ENCODE measurements at places on chromosomes 1 and 21.

DNA sequence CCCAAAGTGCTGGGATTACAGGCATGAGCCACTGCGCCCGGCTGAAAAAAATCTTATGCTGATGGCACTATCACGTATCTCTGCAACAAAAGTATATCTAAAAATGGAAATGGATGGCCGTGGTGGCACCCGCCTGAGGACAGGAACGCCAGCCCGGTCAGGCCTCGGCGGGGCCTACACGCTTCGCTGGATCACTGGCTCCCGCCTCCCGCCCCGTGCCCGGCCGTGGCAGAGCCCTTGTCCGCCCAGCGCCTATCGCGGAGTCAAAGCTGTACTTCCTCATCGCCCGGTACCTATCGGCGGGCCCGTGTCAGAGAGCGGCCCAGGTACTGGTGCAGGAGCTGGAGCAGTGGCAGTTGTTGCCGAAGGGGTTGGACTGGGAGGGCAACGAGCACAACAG lies 28.8 kb upstream of the PDPN start:
- DNase-seq, result no peak

GRCh38 chr1:247102381-247102780 lies 1.8 kb downstream of the ZNF669 start:
- no peak for DNase-seq

GRCh38 chr1:47755101-47755990 lies 241.8 kb downstream of the TRABD2B start:
- no peak for DNase-seq

- no peak for DNase-seq
Observed at GRCh38 chr1:10237157-10237539, 26.8 kb downstream of the KIF1B start.

GRCh38 chr1:26191739-26192138 lies 1.3 kb downstream of the CATSPER4 start:
- no peak for DNase-seq

- no peak for DNase-seq
Observed at GRCh38 chr21:46111857-46112724, 14.2 kb downstream of the COL6A2 start.

DNA sequence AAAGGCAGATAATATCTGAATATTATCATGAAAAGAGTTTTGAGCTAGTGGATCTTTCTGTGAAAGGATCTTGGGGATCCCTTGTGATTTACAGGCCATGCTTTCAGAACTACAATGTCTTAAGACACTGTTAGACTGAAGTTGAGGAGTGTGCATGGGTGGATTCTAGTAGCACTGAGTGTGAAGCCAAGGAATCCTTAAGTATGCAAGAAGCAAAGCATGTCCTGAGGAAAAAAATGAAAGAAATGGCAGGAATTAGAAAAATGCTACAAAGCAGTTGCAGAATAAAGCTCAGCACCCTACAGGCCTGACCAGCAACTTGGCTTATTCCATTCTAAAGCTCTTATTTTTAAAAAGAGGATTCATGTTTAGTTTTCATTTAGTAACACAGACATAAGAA lies 11.9 kb downstream of the STX6 start:
- no peak for DNase-seq

DNA sequence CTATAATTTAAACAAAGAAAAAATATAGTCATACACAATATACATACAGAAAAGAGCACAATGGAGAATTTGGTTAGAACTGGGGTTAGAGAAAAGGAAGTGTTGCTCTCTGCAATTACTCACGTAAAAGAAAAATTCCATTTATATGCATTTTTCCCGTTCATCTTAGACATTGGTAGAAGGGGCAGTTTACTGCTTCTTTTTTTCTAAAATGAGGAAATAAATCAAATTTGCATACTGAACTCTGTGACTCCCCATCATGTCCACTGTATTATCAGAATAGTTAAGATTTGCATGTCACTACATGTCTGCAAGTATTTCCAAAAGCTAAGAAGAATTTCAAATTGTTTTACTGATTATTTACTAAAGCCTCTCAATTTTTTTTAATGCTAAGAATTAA lies 44.1 kb upstream of the C1orf105 start:
- no peak for DNase-seq

GRCh38 chr1:162033428-162033827 lies 9.8 kb upstream of the OLFML2B start:
- no peak for DNase-seq

DNA sequence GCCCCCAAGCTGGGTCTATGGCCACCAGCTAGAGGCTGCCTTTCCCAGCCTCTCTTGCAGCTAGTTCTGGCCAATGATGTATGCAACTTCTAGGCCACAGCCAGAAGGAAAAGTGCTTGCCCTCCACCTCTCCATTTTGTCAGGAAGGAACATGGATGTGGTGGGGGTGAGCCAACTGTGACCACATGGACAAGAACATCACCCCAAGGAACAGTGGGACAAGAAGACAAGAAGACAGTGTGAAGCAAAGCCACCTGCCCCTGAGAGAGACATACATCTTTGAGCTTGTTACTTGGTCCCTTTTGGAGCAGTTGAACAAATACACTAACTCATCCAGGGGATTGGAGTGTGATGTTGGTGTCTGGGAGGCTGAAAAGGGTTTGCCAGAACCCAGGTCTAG lies 105.8 kb upstream of the EDN2 start:
- DNase-seq, result no peak

- no peak for DNase-seq
Observed at GRCh38 chr1:93207211-93207610, 26.7 kb downstream of the CCDC18 start.

DNA sequence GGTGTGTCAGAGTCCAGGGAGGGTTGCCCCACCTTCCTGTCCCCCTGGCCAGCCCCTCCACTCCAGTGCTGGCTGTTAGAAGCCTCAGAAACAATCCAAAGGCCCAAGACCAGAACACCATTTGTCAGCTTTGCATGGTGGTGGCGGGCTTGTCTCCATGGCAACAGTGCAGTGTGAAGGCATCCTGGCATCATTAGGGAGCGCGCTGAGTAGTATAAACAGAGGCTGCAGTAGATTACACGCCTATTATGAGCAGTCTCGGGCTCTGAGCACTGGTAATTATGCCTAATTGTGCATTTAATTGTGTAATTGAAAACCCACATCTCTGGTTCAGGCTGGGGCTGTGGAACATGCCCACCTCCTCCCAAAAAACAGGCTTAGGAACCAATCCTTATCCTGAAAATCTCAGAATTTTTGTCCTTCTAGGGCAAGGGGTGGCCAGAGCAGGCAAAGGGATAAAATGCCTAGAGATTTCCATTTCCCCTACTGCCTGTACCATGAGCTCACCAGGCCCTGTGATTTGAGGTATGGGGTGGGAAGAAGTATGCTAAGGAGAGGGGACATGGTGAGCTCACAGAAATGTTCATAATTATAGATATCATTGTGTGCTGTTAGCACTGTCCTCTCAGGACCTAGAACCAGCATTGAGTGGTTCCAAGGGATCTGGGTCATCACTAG lies 11.7 kb downstream of the NKAIN1 start:
- no peak for DNase-seq

DNA sequence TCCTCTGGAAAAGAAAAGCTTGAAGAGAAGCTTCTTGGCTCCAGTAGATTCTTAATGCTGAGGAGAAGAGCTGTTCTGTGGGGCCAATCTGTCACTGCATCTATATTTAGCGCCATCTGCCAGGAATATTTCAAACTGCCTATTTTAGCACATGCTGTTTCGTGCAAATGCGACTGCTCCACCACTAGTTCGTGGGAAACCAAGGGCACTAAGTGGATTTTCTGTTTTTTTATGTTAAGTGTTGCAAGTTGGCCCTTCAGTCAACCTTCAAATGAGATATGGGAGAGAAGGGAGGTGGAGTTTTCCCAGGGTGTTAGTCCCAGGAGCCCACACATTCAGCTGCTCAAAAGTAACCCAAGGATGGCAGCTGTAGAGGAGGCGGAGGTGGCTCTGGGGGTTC lies 91.9 kb downstream of the TSEN15 start:
- no peak for DNase-seq

GRCh38 chr1:162421258-162422164 lies 9.6 kb upstream of the SH2D1B start:
- no peak for DNase-seq

DNA sequence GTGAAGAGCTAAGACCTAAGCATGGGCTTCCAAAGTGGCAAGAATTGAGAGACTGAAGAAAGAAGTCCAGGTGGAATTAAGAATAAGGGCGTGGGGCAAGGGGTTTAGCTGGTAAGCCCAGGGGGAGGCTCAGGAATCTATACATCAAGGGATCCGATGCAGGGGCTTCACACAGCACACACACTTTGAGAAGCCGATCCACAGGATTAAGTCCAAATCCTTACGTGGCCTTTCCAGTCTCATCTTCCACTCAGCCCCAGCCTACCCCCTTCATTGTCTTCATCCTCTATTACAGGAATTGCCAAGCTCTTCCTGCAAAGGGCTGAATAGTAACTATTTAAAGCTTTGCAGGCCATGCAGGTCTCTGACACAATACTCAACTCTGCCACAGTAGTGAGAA lies 101.3 kb downstream of the TGFBR3 start:
- no peak for DNase-seq

- DNase-seq, result no peak
Observed at GRCh38 chr1:97832481-97832880, 88.4 kb downstream of the DPYD start.

- DNase-seq, result no peak
Observed at GRCh38 chr1:54540582-54541295, 7.3 kb upstream of the ACOT11 start.

- peak; percentile 84 for DNase-seq
Observed at GRCh38 chr1:161227196-161227871, 1.5 kb downstream of the TOMM40L start.
